ENCODE measurements at places on chromosomes 6 and 20. TPM values are rescaled to one million over a fixed set of nuclear protein-coding genes. Genes with fewer than 3 reads are reported as not detected.

GRCh38 chr6:147954938-147955337 lies 387.7 kb upstream of the SASH1 start:
- no peak for DNase-seq

The TINAG gene
- not detected for total RNA-seq

- DNase-seq: no peak
Observed at GRCh38 chr6:39330476-39330875, 8.0 kb upstream of the KCNK16 start.

The HAO1 gene
- not detected for total RNA-seq

GRCh38 chr6:41464481-41464880 lies 81.7 kb upstream of the FOXP4 start:
- DNase-seq: no peak

Data from OCI-LY7 (cell line).